ENCODE measurements at places on chromosomes 13 and 19. TPM values are rescaled to one million over a fixed set of nuclear protein-coding genes. Genes with fewer than 3 reads are reported as not detected.

The SOX1 gene
- not detected for total RNA-seq

The SIAH3 gene
- 0.08 TPM for total RNA-seq

The CCDC61 gene
- total RNA-seq = 4.3 TPM

The KLF5 gene
- total RNA-seq = 4.2 TPM

The ZSCAN1 gene
- not detected for total RNA-seq

The LYPD4 gene
- not detected for total RNA-seq

The RDH8 gene
- total RNA-seq = not detected

The PRSS57 gene
- not detected for total RNA-seq

The ATP4A gene
- total RNA-seq = not detected

The SYNGR4 gene
- not detected for total RNA-seq

The CNFN gene
- not detected for total RNA-seq

The NLRP7 gene
- not detected for total RNA-seq

The SCN1B gene
- 4.0 TPM for total RNA-seq

The PSG1 gene
- total RNA-seq = not detected

Measured in SJSA1 (cell line).